ENCODE measurements at places on chromosomes 7 and 10.

GRCh38 chr7:156177422-156178055 lies 365.3 kb upstream of the SHH start:
- DNase-seq = no peak

GRCh38 chr10:110216942-110217661 lies 9.7 kb downstream of the MXI1 start:
- no peak for DNase-seq

DNA sequence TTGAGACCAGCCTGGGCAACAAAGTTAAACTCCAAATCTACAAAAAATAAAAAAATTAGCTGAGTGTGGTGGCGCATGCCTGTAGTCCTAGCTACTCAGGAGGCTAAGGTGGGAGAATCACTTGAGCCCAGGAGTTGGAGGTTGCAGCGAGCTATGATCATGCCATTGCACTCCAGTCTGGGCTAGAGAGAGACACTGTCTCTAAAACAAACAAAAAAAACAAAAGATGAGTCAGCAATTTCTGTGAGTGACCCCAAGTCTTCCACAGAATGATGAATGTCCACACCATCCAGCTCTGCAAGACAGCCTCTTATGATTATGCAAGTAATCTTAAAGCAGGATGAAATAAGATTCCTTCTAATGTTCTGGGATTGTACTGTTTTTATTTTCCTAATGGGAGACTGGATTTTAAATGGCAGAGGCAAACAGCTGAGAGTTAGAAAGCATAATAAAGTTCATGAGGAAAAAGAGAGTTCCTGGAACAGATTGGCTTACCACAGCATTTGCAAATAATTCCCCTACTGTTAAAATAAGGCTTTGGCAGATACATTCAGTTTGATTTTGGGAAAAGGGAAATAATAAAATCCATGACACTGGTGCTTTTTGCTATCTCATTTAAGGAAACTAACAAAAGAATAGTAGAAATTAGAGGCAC lies 18.9 kb upstream of the PRKAR2B start:
- no peak for DNase-seq

GRCh38 chr10:31620226-31621151 lies 301.5 kb downstream of the ZEB1 start:
- no peak for DNase-seq

DNA sequence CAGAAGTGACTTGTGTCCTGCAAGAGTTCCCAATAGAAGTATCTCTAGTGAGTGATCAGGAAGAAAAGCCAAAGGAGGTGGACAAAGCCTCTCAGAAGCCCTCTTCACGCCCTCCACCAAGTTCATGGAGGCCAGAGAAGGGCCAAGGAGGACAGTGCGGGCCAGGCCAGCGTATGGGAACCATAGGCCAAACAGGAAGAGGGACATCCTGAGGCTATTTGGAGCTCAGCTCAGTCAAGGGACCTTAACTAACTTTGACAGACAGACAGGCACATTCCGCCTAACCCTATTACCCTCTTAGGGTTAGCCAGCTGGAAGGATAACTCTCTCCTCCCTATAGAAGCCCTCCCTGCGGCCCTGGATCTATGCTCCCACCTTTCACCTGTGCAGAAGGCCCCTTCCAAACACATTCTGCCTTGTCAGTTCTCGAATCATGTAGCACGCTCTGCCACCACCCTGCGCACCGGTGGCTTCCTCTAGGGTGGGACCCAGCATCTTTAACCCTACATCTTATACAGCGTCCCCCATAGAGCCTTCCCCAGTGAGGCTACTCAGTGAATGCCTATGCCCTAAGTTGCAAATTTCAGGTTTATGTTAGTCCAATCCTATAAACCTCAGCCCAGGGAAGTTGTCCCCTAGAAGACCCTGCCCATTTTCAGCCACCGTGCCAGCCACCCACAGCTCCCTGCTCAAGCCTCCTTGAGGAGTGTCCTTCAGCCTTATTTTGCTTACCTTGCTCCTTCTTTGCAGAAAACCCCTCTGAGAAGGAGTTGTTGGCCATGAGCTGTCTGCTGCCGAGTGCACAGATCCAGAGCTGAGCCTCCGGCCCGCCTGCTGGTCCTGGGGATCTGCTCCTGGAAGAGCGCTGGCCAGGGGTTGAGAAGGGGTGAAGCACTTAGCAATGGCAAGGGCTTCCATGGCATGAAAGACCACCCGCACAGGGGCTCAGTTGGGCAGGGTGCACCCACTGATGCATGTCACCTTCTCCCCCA lies 36.9 kb downstream of the FRMPD2 start:
- no peak for DNase-seq

DNA sequence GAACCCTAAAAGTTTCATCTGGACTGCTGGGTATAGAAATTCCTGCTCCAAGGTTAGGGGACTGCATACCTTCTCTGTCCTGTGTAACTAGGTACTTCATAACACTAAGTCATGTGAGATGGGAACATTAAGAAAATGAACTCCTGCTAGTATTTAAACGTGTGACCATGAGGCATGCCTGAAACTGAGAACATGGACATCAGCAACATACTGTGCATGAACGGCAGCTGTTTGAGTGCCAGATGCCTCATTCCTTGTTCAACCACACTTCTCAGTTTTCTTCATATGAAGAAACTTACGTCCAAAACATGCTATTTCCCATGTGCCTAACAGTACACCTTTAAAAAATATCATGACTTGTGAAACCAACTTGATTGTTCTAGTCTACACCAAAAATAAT lies 88.5 kb downstream of the CREM start:
- DNase-seq = no peak

DNA sequence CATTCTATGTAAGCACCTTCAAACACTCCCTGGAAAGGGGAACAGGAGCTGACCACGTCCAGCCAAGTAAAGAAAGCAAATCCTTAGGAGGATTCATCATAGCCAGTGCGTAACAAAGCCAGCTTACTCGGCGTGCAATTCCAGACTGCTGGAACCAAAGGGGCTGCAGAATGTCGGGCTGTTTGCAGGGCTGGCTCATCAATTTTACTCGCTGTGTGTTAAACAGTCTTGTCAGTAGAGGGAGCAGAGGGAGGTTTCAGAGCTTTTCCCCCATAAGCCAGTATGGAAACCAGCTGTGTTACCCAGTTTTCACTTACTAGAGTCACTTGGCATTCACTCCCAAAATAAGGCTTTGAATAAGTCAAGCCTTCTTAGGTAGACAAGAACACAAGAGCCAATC lies 127.1 kb downstream of the KMT2E start:
- no peak for DNase-seq

DNA sequence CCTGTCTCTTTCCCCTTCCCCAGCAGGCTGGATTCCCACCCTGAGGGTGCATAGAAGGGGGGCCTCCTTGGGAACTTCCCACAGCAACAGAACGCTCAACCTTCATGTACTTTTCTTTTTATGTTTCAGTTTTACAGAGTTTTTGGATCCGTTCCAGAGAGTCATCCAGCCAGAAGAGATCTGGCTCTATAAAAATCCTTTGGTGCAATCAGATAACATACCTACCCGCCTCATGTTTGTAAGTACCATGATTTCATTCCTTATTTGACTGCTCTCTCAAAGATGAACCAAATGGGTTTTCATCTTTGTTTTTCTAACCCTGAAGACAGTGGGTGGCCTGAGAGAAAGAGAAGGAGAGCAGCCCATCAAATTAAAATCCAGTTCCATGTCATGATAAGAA lies 46.7 kb downstream of the PLPP4 start:
- no peak for DNase-seq

- DNase-seq = no peak
Observed at GRCh38 chr10:94038024-94038423, 44.3 kb downstream of the PLCE1 start.

DNA sequence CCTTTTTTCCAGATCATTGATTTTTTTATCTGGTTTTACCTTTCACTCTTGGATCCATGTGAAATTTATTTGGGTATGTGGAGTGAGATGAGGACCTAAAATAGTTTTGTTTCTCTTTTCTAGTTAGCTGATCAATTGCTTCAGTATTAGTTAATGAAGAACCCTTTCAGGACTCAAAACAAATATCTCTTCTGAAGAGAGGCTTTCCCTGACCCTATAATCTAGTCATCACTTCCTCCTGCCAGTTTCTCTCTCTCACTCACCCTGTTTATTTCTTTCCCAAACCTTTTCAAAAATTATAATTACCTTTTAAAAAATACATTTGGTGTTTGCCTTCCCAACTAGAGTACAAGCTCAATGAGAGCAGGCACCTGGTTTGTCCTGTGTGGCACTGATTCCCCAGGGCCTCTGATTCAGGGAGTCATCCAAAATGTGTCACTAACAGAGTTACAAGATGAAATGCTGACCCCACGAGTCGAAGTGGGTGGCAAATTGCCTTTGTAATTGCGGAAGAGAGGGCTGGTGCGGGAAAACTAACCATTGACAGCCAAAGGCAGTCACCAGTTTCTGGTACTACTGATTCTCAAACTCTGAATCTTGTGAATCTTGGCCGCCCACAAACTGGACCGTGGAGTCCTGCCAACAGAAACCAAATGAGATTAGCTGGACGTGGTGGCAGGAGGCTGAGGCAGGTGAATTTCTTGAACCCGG lies 2.4 kb downstream of the TMEM140 start:
- no peak for DNase-seq

DNA sequence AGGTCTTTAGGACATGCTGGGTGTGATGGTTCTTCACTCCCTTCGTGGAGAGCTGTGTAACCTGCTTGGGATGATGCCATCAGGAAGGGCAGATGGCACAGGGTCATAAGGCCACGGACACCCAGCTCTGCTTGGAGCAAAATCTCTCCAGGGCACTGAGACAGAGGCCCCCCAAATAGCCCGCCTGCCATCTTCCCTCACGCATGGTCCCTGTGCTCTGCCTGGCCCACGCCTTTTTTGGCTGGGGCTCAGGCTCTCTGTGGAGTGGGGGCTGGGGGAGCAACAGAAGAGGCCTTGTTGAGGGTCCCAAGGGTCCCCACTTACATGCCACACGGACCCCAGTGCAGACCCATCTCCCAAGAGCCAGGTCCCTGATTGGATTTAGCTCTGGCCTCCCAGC lies 93.3 kb upstream of the RET start:
- no peak for DNase-seq

DNA sequence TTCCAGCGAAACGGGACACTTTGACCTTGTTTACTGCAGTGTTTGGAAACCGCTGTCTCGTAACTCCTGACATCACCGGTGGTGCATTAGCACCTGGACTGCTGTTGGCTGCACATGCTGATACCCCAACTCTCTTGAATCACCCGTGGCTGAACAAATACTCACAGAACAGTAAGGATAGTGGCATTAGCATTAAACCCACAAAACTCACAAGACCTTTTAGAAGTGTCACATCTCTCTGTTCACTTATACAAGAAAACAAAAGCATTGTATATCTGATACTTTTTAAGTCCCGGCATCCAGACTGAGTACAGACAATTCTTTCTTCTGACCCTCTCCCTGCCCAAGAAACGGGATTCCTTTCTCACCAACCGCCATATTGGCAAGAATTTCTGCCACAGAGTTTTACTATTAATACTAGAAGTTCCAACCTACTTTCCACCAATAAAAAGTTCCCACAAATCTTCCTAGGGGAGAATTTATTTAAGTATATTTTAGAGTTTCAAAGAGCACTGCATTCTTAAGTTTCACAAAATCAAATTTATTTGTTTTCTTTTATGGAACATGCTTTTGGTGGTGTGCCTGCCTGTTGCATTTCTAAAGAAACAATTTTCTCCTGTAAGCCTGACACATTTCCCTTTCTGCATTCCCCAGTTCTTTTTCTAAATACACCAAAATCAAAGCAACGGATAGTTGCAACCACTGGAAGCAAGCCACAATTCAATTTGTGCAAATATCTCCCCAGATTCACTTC lies 208.4 kb upstream of the KLF14 start:
- no peak for DNase-seq

DNA sequence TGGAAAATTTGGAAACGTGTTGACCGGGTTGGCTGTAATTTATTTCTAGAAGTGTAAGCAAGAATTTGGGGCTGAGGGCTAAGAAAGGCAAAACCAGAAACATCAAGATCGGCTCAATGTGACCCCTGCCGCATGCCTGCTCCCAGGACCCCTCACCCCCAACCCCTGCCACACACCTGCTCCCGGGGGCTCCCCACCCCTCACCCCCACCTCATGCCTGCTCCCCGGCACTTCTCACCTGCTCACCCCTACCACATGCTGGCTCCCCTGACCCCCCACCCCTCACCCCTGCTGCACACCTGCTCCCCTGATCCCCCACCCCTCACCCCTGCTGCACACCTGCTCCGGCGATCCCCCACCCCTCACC lies 19.0 kb upstream of the CFAP46 start:
- no peak for DNase-seq

- no peak for DNase-seq
Observed at GRCh38 chr10:110378006-110378405, 73.3 kb upstream of the SMNDC1 start.

DNA sequence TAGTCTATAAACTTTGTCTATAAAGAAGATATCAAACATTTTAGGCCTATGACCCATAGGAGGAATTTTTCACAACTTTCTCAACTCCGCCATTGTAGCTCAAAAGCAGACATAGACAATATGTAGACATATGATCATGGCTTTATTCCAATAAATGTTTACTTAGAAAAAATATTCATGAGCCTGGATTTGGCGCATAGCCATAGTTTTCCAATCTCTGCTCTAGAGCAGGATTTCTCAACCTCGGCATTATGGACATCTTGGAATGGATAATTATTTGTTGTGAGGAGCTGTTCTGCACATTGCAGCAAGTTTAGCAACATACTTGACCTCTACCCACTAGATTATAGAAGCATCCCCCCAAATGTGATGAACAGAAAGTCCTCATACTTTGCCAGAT lies 532.6 kb downstream of the ANKRD7 start:
- DNase-seq = no peak

- no peak for DNase-seq
Observed at GRCh38 chr10:60733517-60733822, 44.8 kb upstream of the CDK1 start.

- peak; percentile 32 for DNase-seq
Observed at GRCh38 chr7:3897430-3898372, 596.6 kb downstream of the SDK1 start.

DNA sequence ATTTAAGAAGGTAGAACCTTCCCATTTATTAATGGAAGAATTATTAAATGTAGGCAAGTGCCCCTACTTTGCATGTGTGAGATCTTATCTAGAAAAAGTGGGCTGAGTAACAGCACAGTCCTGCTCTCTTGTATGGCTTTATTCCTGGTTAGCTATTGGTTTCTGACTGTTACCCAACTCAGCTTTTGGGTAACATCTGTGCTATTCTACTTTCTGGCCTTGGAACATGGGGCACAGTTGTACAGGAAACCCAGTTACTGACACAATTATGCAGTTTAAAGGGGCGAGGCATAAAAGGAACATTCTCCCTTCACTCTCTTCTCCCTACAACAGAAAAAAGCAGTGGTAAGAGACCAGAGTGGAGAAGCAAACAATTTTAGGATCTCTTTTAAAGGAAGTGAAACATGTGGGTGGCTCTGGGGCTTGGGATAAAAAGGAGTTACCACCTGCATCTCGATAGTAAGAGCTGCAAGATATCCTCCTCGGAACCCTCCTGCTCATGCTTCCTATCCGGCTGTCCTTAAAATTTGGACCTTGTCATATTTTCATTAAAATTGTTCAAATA lies 16.0 kb downstream of the NUDT5 start:
- no peak for DNase-seq

GRCh38 chr10:97333351-97333600 lies 1.3 kb downstream of the FRAT2 start:
- no peak for DNase-seq

GRCh38 chr10:51607463-51607835 lies 91.9 kb downstream of the CSTF2T start:
- no peak for DNase-seq

GRCh38 chr7:134174795-134175261 lies 47.7 kb downstream of the LRGUK start:
- DNase-seq = no peak

- no peak for DNase-seq
Observed at GRCh38 chr7:26153823-26154783, 2.1 kb downstream of the NFE2L3 start.
